NCI-H526 (cell line): ENCODE measurements at places on chromosomes 1 and 21.

DNA sequence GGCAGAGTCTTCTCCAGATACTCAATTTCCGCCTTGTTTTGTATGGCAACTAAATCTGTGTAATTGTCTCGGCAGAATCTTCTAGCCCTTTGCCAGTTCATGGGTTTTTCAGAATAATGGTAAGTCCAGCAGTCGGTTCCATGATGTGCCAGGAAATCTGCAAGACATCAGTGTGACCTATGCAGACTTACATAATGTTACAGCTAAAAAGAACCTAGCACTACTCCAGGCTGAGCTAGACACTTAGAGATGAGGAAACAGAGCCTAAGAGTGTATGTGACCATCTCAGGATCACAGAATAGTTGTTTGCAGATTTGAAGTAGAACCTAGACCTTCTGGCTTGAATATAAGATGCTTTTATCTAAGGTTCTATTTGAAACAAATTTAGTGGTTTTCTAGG is 2.8 kb downstream of the SELL start:
- DNase-seq = no peak

DNA sequence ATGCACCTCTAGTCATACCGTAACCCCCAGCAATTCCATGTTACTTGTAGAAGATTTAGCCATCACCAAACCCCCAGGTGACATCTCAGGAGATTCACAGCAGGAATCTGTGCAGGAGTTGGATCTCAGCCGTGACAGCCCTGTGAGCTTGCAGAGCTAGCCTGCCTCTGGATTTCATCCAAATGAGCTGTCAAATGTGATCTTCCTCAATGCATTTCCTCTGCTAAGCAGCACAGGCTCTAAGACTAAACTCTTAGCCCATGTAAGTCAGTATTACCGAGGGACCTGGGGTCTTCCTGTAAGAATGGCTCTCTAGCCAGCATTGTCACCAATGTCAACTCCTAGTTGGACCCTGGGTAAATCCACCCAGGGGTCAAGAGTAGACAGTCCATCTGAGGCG is 41.7 kb downstream of the UMODL1 start:
- no peak for DNase-seq

GRCh38 chr1:9841460-9841859 is 17.7 kb upstream of the CLSTN1 start:
- DNase-seq = no peak

- DNase-seq = no peak
Measured at GRCh38 chr1:60488847-60489246, 415.3 kb upstream of the C1orf87 start.

DNA sequence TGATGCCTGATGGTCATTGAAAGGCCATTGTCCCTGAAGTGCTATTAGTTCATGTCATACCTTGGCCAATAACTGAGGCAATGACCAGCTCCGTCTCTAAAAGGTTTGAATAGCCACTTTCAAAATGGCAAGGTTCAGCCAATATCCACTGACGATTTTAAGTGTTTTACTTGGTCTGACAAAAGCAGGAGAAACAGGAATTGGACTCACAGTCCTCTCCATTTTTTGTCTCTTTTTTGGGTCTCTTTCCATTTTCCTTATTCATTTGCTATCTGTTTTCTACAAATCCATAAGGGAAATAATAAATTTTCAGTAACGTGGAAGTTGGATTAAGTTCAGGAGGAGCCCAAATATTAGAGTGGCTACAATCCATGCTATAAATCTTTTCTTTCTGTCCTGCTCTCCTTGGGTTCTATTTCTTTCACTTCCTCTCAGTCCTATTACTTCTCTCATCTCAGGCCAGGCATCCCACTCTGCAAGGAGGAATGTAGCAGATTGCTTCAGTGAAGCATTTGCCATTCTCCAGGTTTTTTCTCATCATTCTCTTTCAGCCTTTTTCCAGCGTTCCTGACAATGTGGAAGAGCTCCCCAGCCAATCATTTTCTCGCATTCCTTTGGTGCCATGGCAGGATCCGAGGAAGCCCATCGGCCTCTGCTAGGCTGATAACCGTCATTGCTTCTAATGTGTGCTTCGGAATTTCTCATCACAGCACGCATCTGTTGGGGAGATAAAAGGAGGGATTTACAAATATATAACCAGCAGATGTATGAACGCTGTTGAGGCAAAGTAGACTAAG is 414.5 kb downstream of the ADGRL2 start:
- DNase-seq = no peak

DNA sequence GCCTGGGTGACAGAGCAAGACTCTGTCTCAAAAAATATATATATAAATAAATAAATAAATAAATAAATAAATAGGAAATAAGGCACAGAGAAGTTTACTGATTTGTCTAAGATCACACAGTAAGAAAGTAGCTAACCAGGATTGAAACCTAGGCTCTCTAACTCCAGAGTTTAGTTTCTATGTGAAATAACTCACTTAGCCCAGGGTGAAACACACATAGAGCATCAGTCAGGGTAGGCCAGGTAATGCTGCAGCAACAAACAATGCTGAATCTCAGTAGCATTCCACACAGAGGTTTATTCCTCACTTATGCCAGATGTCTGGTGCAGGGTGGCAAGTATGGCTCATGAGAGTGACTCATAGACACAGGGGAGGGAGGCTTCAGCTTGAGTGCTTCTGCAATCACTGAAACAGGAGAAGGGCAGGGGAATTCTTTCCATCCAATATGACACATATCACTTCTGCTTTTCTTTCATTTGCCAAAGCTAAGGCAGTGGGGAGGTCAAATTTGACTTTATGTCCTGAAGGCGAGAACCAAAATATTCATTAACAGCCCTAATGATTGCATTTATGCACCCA is 37.1 kb upstream of the KANK4 start:
- DNase-seq = no peak
